ENCODE measurements at places on chromosomes 7 and 10. TPM values are rescaled to one million over a fixed set of nuclear protein-coding genes. Genes with fewer than 3 reads are reported as not detected.
A peak's percentile ranks its signal among the peaks of the same experiment; 100 is the strongest.

- peak overlapping the region; percentile 86 for H3K4me3 ChIP-seq
- H3K27ac ChIP-seq: peak overlapping the region; percentile 90
- peaks cover 15% of the 10 kb centered on the region for H3K36me3 ChIP-seq
Observed at GRCh38 chr10:102642736-102643335, 1.4 kb upstream of the TRIM8 start.

DNA sequence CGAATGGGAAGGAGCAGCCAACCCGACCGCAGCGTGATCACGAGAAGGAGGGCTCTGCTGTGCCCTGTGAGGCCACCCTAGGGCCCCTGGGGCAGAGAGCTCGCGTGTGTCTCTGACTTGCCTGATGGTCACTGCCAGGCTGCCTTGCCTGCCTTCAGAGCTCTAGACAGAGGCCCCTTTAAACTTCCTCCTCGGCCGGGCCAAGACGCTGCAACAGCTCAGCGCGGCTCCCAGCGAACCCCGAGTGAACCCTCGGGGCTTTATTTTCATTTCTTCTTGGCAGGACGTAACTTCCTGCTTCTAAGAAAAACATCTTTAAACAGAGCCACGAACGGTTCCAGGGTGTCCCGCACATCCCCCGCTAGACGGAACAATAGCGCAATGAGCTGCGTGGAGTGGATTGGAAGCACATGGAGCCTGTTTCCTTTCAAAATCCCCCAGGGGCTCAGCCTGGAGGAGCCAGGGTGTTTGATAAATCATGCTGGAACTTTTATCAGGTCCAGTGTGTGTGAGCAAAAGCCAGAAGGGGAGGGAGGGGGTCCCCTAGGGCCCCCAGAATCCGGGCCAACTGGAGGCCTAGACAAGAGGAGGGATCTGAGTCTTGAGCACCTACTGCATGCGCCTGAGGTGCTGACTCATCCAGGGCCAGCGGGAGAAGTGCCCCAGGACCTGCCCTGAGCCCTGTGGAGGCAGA, 134.1 kb upstream of the GDF10 start:
- peak; percentile 51 for DNase-seq
- H3K4me3 ChIP-seq: peak overlapping the region; percentile 66
- peaks cover 18% of the 10 kb centered on the region for H3K4me1 ChIP-seq
- peak overlapping the region; percentile 67 for H3K27ac ChIP-seq
- H3K36me3 ChIP-seq: no peaks in the 10 kb centered on the region

GRCh38 chr7:91892821-91893340, 12.4 kb upstream of the MTERF1 start:
- peaks cover 19% of the 10 kb centered on the region for H3K27me3 ChIP-seq
- DNase-seq: no peak
- H3K36me3 ChIP-seq: peaks cover 2% of the 10 kb centered on the region
- no peaks in the 10 kb centered on the region for H3K4me1 ChIP-seq
- H3K27ac ChIP-seq: no peak overlapping the region

DNA sequence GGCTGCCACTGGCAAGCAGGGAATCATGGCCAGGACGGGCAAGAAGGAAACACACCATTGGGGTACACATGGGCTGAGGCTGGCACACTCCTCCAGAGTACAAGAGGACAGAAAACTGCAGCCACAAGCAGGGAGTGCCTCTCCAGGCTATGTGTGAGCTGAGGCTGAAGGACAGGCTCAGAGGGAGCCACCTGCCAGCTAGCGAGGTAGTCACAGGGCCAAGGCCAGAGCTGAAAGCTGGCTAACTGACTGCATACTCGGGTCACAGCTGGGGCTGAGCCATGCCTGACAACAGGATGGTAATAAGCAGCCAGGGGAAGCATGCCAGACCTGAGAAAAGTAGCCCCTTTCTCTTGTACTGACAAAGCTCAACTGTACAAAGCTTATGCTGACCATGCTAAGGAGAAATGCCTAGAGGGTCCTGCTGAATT, 52.0 kb downstream of the KIF5B start:
- no peaks in the 10 kb centered on the region for H3K27me3 ChIP-seq
- H3K36me3 ChIP-seq: peaks cover 17% of the 10 kb centered on the region
- H3K4me1 ChIP-seq: peaks cover 19% of the 10 kb centered on the region
- no peak overlapping the region for H3K4me3 ChIP-seq
- no peak overlapping the region for H3K27ac ChIP-seq

- no peaks in the 10 kb centered on the region for H3K27me3 ChIP-seq
- H3K36me3 ChIP-seq: no peaks in the 10 kb centered on the region
- H3K4me3 ChIP-seq: no peak overlapping the region
- DNase-seq: no peak
- no peak overlapping the region for H3K27ac ChIP-seq
Observed at GRCh38 chr7:52079726-52080125, 763.1 kb upstream of the COBL start.

DNA sequence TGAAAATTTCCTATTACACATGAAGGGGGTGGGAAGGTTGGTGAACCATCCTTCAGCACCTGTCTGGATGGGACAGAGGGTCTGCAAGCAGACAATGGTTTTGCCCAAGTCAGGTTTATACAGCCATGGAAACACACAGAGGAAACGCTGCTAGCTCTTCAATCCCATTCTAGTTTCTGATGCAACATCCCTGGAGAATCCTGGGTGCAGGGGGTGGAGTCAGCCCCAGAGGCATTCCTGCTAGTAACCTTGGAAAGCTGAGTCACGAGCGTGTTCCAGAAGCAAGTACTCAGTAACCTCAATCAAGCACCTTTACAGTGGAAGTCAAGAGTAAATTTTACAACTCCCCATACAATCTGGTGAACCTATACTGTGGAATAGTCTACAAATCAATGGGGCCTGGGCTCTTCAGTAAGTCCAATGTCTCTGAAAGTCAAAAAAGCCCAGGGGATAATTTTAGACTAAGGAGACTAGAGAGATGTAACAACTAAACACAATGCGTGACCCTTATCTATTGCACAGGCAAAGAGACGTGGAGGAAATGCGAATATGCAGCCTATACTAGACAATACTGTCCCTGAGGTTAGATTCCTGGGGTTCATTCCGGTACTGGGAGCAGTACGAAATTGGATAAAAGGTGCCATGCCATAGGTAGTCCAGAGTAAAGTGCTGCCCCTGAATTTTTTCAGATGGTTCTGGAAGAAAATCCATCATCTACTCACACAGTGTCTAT, 95.4 kb downstream of the ZRANB1 start:
- H3K4me1 ChIP-seq: no peaks in the 10 kb centered on the region
- no peak overlapping the region for H3K27ac ChIP-seq
- H3K27me3 ChIP-seq: peaks cover 21% of the 10 kb centered on the region
- no peaks in the 10 kb centered on the region for H3K36me3 ChIP-seq

DNA sequence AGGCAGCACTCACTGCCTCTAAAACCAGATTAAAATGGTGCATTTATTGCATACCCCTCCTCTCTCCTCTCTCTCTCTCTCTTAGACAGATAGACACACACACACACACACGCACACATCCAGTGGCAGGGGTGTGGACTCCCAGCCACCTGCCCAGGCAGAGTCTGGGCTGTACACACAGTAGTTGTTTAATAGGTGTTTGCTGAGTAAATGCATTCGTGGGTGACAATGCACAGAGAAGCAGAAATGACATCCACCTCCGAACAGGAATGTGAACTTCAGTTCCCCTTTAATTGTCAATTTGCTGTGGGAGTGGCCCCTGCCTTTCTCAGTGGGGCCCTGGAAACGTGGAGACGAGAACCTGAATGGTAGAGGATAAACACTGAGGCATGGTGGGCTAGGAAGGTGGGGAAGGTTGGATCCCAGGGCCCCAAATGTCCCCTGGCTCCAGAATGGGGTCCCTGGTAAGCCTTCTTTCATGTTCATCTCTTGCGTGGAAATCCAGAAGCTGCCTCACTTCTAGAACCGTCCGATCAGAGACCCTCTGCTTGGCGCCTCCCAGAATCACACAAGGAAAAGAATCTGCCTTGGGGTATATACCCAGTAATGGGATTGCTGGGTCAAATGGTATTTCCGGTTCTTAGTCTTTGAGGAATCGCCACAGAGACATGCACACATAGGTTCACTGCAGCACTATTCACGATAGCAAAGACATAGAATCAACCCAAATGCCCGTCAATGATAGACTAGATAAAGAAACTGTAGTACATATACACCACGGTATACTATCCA, 58.5 kb upstream of the ECHDC3 start:
- DNase-seq: no peak
- peak overlapping the region; percentile 45 for H3K27ac ChIP-seq
- peak overlapping the region; percentile 66 for H3K4me3 ChIP-seq
- H3K4me1 ChIP-seq: peaks cover 20% of the 10 kb centered on the region
- H3K27me3 ChIP-seq: peaks cover 15% of the 10 kb centered on the region
- peaks cover 1% of the 10 kb centered on the region for H3K36me3 ChIP-seq

- DNase-seq: no peak
- H3K4me3 ChIP-seq: no peak overlapping the region
- no peaks in the 10 kb centered on the region for H3K4me1 ChIP-seq
- peaks cover 16% of the 10 kb centered on the region for H3K27me3 ChIP-seq
- H3K27ac ChIP-seq: no peak overlapping the region
- peaks cover 3% of the 10 kb centered on the region for H3K36me3 ChIP-seq
Observed at GRCh38 chr10:118979661-118980060, 49.9 kb upstream of the NANOS1 start.

DNA sequence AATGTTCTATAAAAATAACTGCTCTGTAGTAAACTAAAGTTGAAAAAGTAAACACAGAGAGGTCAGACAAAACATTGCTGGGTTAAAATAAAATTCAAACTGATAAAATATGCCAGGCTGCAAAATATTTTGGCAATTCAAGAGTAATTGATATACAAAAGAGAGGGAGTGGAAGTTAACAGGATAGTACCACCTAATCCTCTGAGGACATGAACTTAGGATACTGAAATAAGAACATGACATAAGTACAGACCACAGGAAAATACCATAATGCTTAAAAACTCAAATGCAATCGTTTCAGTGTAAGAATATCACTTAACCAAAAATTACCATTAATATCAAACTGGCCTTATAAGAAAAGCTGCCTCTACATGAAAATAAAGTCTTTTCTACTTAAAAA, 37.6 kb upstream of the GPR22 start:
- H3K4me1 ChIP-seq: peaks cover 2% of the 10 kb centered on the region
- H3K27ac ChIP-seq: no peak overlapping the region
- DNase-seq: no peak
- no peak overlapping the region for H3K4me3 ChIP-seq
- peaks cover 25% of the 10 kb centered on the region for H3K36me3 ChIP-seq

GRCh38 chr10:15797346-15797745, 63.0 kb downstream of the MINDY3 start:
- H3K27me3 ChIP-seq: no peaks in the 10 kb centered on the region
- DNase-seq: no peak
- H3K4me3 ChIP-seq: no peak overlapping the region
- H3K4me1 ChIP-seq: peaks cover 14% of the 10 kb centered on the region
- peaks cover 45% of the 10 kb centered on the region for H3K36me3 ChIP-seq

- no peaks in the 10 kb centered on the region for H3K27me3 ChIP-seq
- DNase-seq: peak; percentile 78
- no peaks in the 10 kb centered on the region for H3K36me3 ChIP-seq
- H3K27ac ChIP-seq: peak overlapping the region; percentile 75
- no peak overlapping the region for H3K4me3 ChIP-seq
Observed at GRCh38 chr7:106425017-106425719, 140.4 kb upstream of the NAMPT start.

GRCh38 chr7:71511361-71511807, 379.4 kb downstream of the GALNT17 start:
- no peak for DNase-seq
- no peak overlapping the region for H3K27ac ChIP-seq
- no peak overlapping the region for H3K4me3 ChIP-seq
- H3K4me1 ChIP-seq: no peaks in the 10 kb centered on the region
- no peaks in the 10 kb centered on the region for H3K36me3 ChIP-seq

The COBL gene
- total RNA-seq: not detected

The TMEM178B gene
- 0.18 TPM for total RNA-seq

The EBLN1 gene
- not detected for total RNA-seq

The CCL24 gene
- not detected for total RNA-seq

The PRSS37 gene
- total RNA-seq: not detected
